ENCODE measurements at places on chromosomes 13 and 19. TPM values are rescaled to one million over a fixed set of nuclear protein-coding genes. Genes with fewer than 3 reads are reported as not detected.
A peak's percentile ranks its signal among the peaks of the same experiment; 100 is the strongest.

The GNG7 gene
- polyA plus RNA-seq = 64.0 TPM

The LMTK3 gene
- not detected for polyA plus RNA-seq

The ENOX1 gene
- not detected for polyA plus RNA-seq

The CYP2S1 gene
- not detected for polyA plus RNA-seq

The APC2 gene
- polyA plus RNA-seq = not detected

The HIF3A gene
- polyA plus RNA-seq = not detected

DNA sequence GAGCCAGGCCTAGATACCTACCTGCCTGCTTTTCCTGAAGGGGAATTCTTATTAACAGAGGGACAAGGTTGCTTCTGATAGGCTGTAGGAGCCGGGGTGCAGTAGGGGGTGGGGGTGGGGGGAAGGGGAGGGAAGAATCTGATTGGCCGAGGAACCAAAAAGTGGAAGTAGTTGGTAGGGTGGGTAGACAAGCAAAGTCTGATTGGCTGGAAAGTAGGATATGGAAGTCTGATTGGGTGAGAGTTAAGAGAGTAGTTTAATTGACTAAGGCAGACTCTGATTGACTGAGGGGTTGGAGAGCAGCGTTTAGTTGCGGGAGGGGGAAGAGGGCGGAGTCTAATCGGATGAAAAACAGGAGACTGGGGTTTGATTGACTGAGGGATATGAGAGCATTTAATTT lies 9.4 kb upstream of the CYP4F22 start:
- peaks cover 33% of the 10 kb centered on the region for H3K27me3 ChIP-seq
- H3K4me3 ChIP-seq = no peak overlapping the region
- no peak overlapping the region for H3K27ac ChIP-seq
- H3K4me1 ChIP-seq = no peaks in the 10 kb centered on the region
- no peaks in the 10 kb centered on the region for H3K36me3 ChIP-seq

DNA sequence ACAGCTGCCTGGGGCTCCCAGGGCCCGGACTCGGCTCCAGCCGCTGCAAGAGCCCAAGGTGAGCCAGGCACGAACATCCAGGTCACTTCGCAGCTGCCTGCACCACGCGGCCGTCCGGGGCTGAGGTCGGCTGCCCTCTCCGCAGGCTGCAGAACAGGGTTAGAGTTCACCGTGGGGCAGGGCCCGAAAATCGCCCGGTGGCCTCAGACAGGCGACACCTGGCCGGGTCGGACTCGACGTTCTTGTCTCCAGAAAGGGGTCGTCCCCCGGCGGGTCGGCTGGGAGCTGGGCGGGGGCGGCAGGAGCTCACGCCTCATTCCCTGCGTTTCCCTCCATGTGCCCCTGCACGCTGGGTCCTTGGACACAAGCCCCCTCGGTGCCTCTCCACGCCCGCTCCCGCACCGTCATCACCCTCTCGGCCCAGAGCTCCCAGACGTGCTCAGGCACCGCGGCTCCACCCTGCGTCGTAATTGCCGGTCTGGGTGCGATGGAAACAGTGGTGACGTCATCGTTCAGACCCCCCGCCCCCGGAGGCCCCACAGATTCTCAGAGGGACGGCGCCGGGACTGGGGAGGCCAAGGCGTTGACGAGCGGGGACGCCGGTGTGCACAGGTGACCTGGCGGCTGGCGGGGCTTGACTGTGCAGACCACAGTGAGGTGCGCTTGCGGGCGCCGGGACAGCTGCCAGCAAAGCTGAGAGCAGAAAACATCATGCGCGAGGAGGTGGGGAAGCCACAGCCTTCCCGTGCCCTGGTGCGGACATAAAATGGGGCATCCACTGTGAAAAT lies 4.0 kb upstream of the GRIN3B start:
- H3K4me1 ChIP-seq = peaks cover 10% of the 10 kb centered on the region
- H3K27ac ChIP-seq = peak overlapping the region; percentile 72
- peak; percentile 61 for DNase-seq
- no peaks in the 10 kb centered on the region for H3K36me3 ChIP-seq
- H3K27me3 ChIP-seq = peaks cover 33% of the 10 kb centered on the region
- no peak overlapping the region for H3K4me3 ChIP-seq

GRCh38 chr13:88068975-88069374 lies 397.8 kb downstream of the SLITRK5 start:
- no peaks in the 10 kb centered on the region for H3K27me3 ChIP-seq
- H3K27ac ChIP-seq = no peak overlapping the region
- H3K4me1 ChIP-seq = no peaks in the 10 kb centered on the region

GRCh38 chr13:36297366-36298338 lies at the start of gene CCDC169:
CCDC169 (minus strand) TSS chr13:36297814; CDS start chr13:36297719, 95 bp downstream.
- H3K4me1 ChIP-seq = peaks cover 16% of the 10 kb centered on the region
- peaks cover 16% of the 10 kb centered on the region for H3K27me3 ChIP-seq
- H3K4me3 ChIP-seq = peak within 1 kb of the TSS; percentile 95
- DNase-seq = peak; percentile 76

- H3K27ac ChIP-seq = no peak overlapping the region
- no peaks in the 10 kb centered on the region for H3K27me3 ChIP-seq
- H3K36me3 ChIP-seq = peaks cover 16% of the 10 kb centered on the region
- no peak overlapping the region for H3K4me3 ChIP-seq
Observed at GRCh38 chr19:57052081-57052480, 67.7 kb upstream of the USP29 start.

DNA sequence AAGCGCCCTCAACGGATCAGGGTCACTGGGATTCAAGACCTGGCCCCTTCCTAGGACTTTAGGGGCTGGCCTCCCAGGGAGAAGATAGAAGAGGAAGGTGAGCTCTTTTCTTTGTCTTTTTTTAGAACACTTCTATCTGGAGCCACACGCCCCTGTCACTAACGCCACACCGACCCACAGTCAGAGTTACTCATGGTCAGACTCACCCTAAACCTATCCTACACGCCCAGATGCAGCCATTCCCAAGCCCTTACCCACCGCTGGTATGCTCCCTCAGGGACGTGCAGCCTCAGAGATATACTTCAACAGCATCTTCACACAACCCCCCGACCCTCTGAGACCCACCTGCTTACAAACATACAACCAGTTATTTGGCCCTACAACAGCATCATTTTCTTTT lies 29.9 kb upstream of the MUC16 start:
- no peak overlapping the region for H3K4me3 ChIP-seq
- H3K4me1 ChIP-seq = no peaks in the 10 kb centered on the region
- no peak overlapping the region for H3K27ac ChIP-seq
